ENCODE measurements at places on chromosomes 16 and 17.

DNA sequence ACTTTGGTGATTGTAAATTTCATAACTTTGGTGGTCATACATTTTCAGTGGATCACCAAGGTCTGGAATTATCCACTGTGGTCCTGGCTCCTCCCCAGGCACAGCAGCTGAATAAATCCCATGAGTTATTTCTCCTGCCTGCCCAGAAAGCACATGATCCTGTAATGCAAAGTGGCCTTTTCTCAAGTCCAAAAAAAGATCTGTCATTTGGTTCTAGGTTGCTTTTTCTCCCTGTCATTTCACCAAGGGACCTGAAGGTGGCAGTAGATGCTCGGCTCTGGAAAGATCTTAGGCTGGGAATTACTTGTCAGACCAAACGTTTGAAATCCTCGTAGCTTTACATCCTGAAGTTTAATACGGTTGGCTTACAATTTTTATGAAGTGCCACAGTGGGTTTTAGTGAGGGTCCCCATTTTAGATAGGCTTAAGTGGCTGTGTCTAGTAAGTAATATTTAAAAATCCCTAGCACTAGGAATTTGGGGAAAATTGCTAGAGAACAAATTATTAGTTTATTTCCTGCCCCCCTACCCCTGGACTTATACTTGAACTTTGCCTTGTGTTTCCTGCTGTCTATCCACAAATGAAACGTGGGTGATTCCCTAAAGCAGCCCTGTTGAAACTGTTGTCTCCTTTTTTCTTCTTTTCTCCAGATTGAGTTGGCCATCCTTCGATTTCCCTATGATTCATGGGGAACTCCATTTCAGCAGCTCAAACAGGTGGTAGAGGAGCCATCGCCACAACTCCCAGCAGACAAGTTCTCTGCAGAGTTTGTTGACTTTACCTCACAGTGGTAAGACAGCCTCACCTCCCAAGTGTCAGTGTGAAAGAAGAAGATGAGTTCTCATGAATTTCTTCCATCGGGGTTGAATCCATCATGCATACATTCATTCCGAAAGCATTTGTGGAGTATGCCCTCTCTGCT lies 111.7 kb downstream of the MAP2K6 start:
- DNase-seq = peak; percentile 40

DNA sequence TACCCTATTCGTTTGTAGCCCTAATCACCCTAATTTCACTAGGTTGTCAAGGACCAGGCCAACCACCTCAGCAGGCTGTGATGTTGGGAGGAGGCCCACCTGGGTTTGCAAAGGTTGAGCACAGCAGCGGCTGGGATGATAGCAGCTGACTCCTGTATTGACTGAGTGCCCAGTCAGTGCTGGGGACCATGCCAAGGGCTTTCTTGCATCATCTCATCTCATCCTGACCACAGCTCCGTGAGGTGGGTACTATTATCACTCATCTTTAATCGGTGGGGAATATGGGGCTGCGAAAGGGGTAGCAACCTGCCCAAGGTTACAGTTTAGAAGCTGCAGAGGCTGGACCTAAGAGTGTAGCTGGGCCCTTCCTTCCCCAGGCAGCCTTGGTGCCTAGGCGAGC lies 11.7 kb downstream of the ATPAF2 start:
- DNase-seq = no peak

DNA sequence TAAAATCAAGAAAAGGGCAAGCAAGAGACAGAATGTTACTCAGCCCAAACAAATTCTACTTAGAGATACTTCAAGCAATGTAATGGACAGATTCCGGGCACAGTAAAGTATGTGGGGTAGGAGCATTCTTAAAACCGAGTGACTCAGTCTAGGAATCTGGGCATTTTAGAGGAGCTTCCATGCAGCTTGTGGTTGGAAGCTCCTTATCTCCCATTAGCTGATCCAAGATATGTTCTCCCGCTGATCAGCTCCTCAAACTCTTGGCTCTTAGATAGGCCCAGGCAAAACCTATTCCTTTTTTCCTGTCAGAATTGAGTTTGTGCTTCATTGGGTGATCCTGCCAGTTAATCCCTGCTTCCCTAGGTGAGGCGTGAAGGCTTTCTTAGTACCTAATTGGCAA lies 303.3 kb downstream of the CEP112 start:
- DNase-seq = no peak

- DNase-seq = no peak
These were observed 893 bp downstream of the HCFC1R1 start for GRCh38 chr16:3022684-3023414.

- DNase-seq = peak; percentile 14
These were observed 1373.3 kb upstream of the GOT2 start for GRCh38 chr16:60107437-60107836.

DNA sequence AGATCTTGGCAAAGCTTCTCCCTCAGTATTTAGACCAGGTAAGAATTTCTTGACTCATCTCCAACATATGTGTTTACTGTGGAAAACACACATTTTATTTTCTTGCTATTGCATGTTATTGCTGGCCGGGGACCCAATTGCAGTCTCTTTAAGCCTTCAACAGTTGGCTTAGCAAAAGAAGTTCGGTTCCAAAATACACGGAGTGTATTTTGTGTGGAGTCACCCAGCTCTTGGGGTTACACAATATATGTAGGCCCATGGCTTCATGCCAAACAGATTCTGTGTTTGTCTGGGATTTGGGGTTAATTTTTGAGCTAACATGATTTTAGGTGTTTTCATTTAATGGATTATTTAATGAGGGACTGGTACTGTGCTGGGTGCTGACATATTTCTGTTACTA lies 4.0 kb downstream of the ALDH3A2 start:
- DNase-seq = no peak

- DNase-seq = no peak
These were observed 8.5 kb downstream of the SLFN12 start for GRCh38 chr17:35423761-35424160.

GRCh38 chr17:28951428-28951990 lies at the start of gene PHF12:
Gene PHF12 (minus strand): TSS chr17:28951518. CDS start chr17:28950960, 558 bp downstream.
- peak; percentile 100 for DNase-seq

DNA sequence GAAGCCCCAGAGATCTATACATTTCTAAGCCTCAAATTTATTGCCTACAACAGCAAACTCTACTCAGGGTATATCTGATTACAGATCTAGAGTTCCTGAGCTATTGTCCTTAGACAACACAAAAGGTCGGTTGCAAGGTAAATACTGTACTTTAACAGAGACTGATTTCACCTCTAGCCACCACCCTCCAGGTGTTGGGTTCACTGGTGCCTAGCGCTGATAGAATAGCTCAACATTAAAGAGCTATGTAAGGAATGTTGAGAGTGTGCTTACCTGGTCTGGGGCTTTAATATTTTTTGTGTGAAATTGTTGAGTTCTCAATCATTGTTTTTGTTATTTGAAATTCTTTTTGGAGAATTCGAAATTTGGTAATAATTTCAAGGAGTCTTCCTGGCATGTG lies 277.0 kb upstream of the PSMD7 start:
- DNase-seq = no peak

DNA sequence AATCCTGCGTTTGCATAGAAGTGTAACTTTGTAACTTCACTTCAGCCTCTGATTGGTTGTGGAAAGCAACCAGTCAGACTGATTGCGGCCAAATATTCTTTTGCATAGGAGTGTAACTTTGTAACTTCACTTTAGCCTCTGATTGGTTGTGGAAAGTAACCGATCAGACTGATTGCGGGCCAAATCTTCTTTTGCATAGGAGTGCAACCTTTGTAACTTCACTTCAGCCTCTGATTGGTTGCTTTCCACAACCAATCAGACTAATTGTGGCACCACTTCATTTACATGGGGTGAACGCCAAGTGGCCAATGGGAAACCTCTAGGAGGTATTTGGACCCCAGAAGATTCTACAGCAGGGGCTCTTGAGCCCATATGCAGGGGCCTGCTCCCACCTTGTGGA lies 1.8 kb upstream of the TMEM98 start:
- no peak for DNase-seq

GRCh38 chr16:32116080-32116479 lies 137.0 kb upstream of the TP53TG3D start:
- DNase-seq = no peak

- no peak for DNase-seq
These were observed 4.6 kb upstream of the PIEZO1 start for GRCh38 chr16:88789594-88789993.

- DNase-seq = no peak
These were observed 29.5 kb downstream of the PSME3IP1 start for GRCh38 chr16:57156351-57156703.

DNA sequence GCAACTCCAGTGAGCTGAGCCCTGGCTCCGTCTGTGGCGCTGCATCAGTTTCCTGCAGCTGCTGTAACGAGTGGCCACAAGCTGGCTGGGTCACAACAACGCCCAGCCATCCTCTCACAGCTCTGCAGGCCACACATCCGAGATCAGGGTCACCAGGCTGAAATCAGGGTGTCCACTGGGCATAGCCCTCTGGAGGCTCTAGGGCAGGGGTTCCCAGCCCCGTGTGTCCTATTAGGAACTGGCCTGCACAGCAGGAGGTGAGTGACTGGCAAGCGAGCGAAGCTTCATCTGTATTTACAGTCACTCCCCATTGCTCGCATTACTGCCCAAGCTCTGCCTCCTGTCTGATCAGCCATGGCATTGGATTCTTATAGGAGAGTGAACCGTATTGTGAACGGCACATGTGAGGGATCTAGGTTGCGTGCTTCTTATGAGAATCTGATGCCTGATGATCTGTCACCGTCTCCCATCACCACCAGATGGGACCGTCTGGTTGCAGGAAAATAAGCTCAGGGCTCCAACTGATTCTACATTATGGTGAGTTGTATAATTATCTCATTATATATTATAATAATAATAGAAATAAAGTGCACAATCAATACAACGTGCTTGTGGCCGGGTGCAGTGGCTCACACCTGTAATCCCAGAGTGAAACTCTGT lies 176.5 kb downstream of the SEC14L1 start:
- DNase-seq = no peak

DNA sequence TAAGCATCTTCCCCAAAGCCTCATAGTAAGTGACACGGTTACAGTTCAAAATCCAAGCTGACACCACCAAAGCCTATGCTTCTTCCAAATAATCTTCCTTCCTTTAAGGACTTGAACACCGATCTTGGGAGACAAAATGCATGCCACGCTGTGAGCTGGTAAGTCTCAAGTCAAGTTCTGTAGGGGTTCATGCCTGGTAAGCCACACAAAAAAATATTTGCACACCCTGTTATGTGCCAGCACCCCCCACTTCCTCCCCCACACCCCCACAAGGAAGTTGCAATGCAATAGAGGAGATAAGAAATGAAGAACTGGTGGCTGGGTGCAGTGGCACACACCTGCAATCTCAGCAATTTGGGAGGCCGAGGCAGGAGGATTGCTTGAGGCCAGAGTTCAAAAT lies 5.6 kb downstream of the NOG start:
- no peak for DNase-seq

DNA sequence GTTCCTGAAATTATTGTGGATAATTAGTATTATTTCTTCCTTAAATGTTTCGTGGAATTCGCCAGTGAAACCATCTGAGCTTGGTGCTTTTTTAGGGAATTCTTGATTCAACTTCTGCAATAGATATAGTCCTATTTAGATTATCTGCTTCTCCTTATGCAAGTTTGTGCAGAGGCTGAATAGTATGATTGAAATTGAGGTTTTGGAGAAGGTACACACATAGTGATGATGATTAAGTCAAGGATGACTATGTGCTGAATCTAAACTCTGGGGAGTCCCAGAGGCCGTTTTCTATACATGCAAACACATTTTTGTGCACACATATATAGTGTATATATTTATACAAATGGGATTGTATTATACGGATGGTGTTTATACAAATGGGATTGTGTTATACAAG lies 5.2 kb upstream of the MYH4 start:
- DNase-seq = no peak

DNA sequence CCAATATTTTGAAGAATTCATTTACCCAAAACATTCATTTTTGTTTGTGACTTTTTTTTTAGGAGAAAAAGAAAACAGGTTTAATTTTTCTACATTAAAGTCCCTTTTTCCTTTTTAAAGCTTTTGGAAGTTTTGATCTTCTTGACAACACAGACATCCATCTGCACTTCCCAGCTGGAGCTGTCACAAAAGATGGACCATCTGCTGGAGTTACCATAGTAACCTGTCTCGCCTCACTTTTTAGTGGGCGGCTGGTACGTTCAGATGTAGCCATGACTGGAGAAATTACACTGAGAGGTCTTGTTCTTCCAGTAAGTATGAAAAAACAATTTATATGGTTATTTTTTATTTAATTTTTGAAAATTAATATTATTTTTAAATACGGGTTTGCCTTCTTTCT lies 37.2 kb downstream of the SIAH1 start:
- no peak for DNase-seq

- no peak for DNase-seq
These were observed 8.6 kb upstream of the VAC14 start for GRCh38 chr16:70809392-70810060.

GRCh38 chr17:55635253-55635914 lies 87.3 kb downstream of the TMEM100 start:
- no peak for DNase-seq

- DNase-seq = peak; percentile 96
These were observed 9.2 kb upstream of the TSPOAP1 start for GRCh38 chr17:58337600-58338453.

DNA sequence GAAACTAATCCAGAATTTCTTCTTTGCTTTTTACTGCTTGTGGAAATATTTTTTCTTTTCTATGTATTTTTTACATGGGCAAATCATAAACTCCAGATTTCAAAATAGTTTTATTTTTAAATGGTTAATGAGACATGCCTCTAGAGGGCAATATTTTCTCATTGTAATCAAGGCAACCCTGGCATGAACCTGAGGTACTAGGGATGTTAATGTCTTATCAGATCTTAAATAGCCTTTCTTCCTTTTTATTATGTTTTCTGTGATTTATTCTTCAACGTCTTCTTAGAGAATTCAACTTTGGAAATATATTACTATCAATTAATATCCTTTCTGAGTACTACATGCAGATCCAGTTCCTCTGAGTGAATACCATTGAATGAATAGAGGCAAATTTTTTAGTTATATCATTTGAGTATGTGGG lies 324.7 kb downstream of the BCAS3 start:
- peak; percentile 35 for DNase-seq

GRCh38 chr16:2492292-2492691 lies 17.4 kb downstream of the TBC1D24 start:
- no peak for DNase-seq

All from Jurkat, Clone E6-1 (cell line).